T-helper 17 cell (primary cell): ENCODE measurements at places on chromosomes 11 and 22.

- DNase-seq = no peak
Measured at GRCh38 chr11:79156031-79156430, 284.8 kb downstream of the TENM4 start.

DNA sequence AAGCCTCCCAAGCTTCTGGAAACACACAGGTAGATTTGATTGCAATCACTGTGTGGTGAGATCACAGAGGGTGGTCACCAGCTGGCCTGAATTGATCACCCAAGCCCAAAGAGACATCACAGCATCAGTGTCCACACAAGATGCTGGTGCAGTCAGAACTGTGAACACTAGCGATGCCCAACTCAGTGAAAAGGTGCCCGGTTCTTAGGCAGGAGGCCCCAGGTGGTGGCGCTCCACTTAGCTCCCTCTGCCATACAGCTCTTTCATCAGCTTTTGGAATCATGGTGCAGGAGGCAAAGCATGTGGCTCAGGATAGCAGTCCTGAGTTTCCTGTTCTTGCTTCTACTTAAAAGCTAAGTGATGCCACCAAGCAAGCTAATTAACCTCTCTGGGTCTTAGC lies 11.1 kb downstream of the DGCR2 start:
- DNase-seq = no peak

GRCh38 chr11:76424379-76424778 lies 20.4 kb upstream of the EMSY start:
- no peak for DNase-seq

DNA sequence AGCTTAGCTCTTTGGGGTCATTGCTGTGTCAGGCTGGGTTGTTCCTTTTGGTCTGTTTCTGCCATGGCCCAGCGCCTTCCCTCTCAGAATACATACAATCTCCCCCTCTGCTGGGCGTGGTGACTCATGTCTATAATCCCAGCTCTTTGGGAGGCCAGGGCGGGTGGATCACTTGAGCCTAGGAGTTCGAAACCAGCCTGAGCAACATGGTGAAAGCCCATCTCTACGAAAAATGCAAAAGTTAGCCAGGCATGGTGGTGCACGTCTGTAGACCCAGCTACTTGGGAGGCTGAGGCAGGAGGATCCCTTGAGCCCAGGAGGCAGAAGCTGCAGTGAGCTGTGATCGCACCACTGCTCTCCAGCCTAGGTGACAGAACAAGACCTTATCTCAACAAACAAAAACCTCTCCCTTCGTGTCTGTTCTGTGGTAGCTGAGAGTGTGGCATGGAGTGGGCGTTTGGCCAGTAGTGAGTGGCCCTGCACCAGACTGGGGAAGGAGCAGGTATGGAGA lies 46.7 kb upstream of the RAB1B start:
- no peak for DNase-seq

GRCh38 chr11:79486242-79486984 lies 45.6 kb upstream of the TENM4 start:
- DNase-seq = no peak

DNA sequence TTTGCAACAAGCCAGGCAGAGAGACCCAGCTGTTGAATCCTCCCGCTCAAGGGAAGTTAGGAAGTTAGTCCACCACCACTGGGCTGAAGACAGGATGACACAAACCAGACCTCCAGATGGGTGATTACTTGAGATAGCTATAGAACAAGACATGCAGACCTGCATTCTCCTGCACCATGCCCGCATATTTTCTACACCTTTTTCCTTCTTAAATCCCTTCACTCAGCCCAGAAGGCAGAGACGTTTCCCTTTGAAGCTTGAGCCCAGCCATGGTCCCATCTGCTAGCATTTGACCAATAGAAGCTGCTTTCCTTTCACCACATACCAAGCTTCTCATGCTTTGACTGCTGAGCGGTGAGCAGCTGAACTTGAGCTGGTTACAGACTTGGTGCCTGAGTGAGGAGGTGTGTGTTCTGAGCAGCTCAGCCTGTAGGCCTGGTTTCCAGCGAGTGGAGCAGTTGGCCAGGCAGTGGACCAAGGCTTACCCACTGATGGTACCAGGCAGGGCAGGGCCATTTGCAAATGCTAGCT lies 29.2 kb upstream of the CBX6 start:
- no peak for DNase-seq

GRCh38 chr22:20241579-20242392 lies 26.3 kb downstream of the RTN4R start:
- no peak for DNase-seq

GRCh38 chr11:60119710-60120109 lies 31.2 kb downstream of the MS4A2 start:
- no peak for DNase-seq

GRCh38 chr11:45159781-45160365 lies 13.4 kb downstream of the PRDM11 start:
- DNase-seq = no peak

GRCh38 chr22:35308480-35309021 lies 8.9 kb downstream of the TOM1 start:
- no peak for DNase-seq

DNA sequence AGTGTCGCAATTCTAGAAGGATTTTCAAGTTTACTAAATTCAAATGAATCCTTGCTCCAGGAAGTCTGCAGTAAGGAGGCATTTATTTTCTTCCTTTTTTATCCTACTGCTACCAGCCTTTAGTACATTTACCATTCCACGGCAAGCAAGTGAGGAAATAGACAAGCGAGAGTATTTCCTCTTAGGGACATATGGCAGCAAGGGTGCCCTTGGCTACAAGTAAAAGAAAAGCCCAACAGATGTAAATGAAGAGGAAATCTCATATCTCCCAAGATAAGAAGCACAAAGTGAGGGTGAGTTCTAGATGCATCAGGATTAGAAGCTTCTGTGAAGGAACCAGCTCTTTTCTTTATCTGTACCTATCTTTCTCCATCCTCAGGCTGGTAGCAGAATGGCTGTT lies 37.8 kb upstream of the FZD4 start:
- DNase-seq = no peak

GRCh38 chr22:45598596-45599217 lies 72.9 kb upstream of the ATXN10 start:
- DNase-seq = no peak

- DNase-seq = no peak
Measured at GRCh38 chr22:16987822-16988221, 20.2 kb downstream of the GAB4 start.

DNA sequence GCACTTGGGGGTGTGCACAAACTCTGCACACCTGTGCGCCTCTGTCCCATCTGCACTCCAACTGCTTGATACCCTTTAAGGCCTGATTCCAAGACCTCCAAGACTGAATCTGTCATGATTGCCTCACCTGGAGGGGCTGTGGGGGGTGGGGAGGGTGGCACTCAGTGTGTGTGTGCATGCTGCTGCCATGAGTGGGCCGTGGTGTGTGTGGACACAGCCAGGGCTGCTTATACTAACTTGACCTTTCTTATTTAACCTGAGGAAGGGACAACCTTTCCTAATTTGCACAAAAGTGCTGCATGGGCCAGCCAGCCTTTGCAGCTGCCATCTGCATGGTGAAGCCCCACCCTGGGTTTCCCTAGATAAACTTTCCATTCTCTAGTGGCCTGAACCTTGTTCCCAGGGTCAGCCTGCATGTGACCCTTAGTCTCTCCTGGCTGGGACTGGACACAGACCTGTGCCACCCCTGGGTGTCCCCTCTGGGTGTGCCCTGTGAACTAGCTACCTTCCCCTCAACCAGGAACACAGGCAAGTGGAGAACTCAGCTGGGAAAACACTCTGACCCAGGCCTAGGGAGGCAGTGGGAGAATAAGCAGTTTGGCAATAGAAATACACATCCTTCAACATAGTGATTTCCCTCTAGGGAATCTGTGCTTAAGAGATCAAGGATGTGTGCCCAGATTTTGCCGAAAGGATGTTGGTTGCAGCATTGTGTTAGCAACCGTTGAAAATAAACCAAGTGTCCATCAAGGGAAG lies 45.4 kb upstream of the DKK3 start:
- DNase-seq = no peak

- no peak for DNase-seq
Measured at GRCh38 chr22:27345691-27346090, 455.9 kb downstream of the MN1 start.

DNA sequence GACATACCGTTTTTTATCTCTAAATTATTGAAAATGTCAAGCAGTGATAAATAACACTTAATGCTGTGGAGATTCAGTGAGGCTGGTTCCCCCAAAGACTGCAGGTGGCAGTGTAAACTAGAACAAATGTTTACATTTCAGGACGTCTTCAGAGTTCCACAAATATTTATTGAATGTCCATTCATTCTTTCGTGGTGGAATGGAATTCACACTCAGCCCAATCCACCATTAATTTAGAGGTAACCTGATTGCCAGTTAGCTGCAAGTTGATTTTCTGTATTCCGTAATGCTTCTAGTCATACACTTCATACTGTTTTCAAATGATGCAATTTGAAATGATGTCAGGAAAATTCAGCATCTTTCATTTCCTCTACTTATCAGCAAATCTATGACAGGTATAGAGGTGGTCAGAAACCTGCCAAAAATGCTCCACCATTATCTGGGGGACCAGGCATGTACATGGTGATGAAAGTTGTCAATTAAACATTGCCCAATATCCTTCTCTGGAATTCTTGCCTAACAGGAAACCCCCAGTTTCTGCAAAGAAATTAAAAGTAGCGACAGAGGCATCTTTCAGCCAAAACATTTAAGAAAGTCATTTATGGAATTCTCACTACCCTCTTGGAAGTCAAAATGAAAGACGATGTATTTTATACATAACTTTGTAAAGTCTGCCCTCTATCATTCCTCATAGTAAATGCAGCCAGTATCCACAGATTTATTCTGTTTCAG lies 94.3 kb upstream of the BMAL1 start:
- DNase-seq = no peak

- DNase-seq = no peak
Measured at GRCh38 chr11:47488674-47489394, 39.9 kb upstream of the RAPSN start.

DNA sequence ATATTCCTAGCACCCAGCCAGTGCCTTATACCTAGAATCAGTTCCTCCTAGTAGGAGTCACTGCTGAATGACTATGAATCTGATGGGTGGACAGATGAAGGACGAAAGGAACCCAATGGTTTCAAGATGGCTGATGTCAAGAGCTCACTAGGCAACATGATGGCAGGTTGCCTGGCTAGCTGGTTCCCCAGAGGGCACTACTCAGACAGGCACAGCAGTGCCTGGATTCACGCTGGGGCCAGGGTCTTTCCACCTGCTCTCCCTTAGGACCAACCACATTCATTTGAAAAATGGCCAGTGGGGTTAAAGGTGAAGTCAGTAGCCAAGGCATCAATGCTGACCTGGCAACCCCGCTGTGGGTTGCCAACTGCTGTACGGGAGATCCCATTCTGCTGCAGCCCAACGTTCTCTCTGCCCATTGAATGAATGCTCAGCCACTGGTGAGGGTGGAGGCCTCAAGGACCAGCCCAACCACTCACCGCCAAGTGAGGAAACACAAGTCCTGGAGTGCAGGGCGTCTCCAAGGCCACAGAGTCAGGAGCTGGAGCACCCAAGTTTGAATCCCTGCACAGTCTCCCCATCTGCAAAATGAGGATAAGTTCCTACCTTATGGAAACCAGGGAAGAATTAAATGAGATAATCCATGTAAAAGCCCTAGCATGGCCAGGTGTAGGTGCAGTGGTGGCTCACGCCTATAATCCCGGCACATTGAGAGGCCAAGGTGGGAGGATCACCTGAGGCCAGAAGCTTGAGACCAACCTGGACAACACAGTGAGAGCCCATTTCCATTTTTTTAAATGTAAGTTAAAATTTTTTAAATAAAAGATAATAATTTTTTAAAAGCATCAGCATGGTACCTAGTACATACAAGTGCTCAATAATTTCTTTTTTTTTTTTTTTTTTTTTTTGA lies 12.4 kb downstream of the MYH9 start:
- DNase-seq = no peak

- DNase-seq = no peak
Measured at GRCh38 chr11:131025020-131025419, 108.7 kb upstream of the SNX19 start.

- no peak for DNase-seq
Measured at GRCh38 chr11:65444314-65445051, 21.9 kb downstream of the NEAT1 start.

- no peak for DNase-seq
Measured at GRCh38 chr11:29937526-29937925, 79.3 kb downstream of the KCNA4 start.

DNA sequence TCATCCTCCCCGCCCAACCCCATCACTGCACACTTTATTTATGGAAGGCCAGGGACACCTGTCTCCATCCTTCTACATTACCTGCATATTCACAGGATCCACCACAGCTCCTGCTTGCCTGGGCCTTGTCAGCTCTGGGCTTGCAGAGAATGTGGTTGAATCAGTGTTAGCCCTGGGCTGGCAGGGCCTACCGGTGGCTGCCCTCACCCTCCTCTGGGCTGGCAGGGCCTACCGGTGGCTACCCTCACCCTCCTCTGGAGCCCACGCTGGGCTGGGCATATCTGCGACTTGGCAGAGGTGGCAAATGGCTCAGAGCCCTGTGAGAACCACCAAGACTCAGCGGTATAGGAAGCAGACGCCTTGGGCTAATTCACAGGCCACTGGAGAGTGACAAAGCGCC lies 300.9 kb downstream of the NTM start:
- DNase-seq = no peak

- DNase-seq = no peak
Measured at GRCh38 chr11:126890561-126890960, 110.0 kb downstream of the KIRREL3 start.

DNA sequence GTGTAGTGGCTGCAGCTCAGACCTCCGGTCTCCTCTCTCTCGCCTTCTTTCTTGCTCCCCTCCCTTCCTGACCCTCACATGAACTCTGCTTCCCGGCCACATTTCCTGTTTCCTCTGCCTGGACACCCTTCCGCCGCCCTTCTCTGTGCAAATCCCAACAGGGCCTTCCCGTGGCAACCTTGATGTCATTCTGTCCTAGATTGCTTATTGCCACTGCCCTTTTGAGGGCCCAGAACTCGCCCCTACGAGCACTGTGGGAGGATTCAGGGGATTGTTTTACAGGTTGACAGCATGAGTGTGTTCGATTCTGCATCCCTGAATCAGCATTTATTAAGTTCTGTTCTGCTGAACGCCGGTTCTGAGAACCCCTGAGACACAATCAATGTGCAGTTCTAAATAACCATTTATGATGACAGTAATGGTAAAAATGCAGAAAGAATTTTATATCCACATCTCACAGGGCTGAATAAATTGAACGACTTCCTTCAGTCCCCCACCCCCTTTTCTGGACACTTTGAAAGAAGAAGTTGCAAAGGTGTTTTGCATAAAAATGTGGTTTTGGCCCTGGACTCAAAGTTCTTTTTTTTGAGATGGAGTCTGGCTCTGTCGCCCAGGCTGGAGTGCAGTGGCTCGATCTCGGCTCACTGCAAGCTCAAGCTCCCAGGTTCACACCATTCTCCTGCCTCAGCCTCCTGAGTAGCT lies 6.4 kb downstream of the BATF2 start:
- DNase-seq = no peak

- no peak for DNase-seq
Measured at GRCh38 chr11:33959855-33960400, 68.1 kb upstream of the LMO2 start.

DNA sequence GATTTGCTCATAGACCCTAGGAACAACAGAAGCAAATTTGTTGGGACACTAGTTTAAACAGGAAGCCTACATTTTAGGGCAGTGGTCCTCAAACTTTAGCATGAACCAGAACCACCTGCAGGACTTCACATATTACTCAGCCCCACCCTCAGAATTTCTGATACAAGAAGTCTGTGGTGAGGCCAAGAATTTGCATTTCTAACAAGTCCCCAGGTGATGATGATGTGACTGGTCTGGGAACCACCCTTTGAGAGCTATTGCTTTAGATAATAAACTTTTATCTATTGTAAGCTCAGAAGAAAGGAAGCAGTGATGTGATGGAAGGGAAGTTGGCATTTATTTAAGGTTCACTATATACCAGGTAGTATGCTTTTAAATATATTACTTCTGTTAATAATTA lies 194.0 kb downstream of the FAM181B start:
- DNase-seq = no peak
